ENCODE measurements at places on chromosomes 7 and 10.

- no peak for DNase-seq
These were observed 1.2 kb downstream of the CACUL1 start for GRCh38 chr10:118753331-118754228.

DNA sequence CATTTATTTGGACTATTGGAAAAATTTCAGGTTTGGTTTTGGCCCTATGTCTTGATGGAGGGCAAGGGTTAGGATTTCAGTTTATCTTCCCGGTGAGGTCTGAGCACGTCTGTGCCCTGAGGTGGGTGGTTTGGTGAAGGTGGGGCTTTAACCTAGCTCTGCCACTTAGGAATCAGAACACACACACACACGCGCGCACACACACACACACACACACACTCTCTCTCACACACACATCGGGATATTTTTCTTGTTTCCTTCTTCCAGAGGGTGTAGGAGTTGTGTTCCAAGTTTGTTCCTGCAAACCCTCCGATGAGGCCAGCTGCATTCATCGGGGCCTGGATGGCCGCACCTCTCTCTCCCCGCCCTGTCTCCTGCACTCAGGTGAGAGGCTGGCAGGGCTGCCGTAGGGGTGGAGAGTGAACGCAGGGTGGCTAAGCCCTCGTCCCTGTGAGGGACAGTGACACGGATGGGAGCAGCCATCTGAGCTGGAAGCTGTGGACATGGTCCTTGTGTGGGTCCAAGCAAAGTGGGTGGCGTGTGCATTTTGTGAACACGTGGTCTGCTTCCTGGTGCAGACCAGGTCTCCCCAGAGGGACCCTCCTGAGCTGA is 34.2 kb downstream of the CHST12 start:
- no peak for DNase-seq

DNA sequence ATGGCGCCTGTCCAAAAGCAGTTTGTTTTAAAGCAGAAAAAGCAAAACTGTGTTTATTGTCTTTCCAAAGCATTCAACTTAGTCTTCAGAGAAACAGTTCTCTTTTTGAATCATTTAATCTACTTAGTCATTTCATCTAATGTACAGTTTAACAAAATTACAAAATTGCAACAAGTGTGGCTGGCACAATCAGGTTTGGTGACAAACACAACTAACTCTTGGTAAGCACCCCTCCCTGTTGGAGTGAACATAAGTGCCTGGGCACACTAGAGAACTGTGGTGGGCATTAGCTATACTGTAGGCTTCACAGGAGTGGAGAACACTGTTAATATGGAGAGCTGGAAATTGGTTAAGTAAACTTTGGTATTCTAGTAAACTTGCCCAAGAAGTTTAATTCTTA is 6.9 kb downstream of the CREM start:
- DNase-seq, result no peak

GRCh38 chr10:84523526-84523925 is 195.1 kb downstream of the CCSER2 start:
- no peak for DNase-seq

DNA sequence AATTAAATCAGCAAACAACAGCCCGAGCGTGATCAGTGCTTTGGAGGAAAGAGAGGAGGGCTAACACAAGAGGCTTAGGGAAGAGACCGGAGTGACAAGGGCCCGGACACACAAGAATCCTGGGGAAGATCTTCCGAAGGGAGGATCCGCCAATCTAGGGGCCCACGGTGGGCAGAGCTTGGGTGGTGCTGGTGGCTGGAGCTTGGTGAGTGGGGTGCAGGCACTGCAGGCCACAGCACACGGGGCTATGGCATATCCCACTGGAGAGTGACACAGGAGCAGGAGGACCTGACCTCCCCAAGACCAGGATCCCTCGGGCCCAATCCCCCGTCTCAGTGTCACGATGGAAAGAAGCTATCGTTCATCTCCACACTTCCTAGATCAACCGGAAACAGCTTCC is 471.3 kb upstream of the FOXK1 start:
- no peak for DNase-seq

DNA sequence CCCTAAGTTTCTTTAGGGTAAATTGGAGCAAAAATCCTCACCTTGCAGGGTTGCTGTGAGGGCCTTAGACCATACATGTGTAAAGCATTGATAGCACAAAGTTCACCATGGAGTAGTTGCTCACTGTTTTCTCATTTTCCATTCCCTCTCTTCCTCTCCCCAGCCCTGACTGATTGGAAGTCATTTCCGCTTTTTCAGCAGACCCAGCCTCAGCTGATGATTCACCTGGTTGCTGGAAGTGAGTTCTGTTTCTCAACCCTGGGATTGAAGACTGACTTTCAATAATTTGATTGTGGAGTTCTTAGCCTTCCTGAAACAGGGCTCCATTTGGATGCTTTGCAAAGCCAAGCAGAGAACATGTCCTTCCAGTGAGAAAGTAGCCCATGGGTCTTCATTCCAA is 107.0 kb downstream of the PLXNA4 start:
- DNase-seq, result no peak

DNA sequence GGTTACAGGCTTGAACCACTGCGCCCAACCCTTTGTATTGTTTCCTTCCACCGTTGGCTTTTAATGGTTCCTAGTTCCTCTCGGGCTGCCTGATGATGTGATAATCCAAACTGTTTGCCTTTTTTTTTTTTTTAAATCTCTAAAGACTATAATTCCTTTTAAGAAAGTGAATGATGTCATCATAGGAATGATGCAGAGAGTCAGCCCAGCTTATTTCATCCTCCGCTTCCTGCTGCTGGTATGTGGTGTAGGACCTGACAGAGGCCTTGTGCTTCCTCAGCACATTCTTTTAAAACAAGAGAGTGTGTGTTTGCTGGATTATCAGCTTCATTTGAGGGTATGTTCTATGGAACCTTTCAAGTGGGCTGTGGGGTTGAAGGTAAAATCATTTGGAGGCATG is 241.4 kb downstream of the LRMDA start:
- no peak for DNase-seq

DNA sequence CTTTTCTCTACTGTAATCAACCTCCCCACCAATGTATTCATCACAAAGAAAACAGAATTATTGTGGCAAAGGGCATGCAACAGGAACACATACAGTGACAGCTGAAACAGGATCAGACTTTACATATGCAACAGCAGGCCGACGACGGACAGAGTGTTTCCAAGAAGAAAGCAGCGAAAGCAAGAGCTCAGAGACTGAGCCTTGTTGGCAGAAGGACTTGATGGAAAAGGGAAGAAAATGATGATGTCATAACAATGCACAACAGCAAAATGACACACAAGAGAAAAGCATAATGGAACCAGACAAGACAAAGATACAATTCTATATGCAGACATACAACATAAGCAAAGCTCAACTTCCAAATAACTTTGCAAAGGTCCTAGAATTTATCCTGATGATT is 106.5 kb downstream of the ARHGAP12 start:
- no peak for DNase-seq

- no peak for DNase-seq
These were observed 63.6 kb upstream of the BMPER start for GRCh38 chr7:33841705-33842129.

DNA sequence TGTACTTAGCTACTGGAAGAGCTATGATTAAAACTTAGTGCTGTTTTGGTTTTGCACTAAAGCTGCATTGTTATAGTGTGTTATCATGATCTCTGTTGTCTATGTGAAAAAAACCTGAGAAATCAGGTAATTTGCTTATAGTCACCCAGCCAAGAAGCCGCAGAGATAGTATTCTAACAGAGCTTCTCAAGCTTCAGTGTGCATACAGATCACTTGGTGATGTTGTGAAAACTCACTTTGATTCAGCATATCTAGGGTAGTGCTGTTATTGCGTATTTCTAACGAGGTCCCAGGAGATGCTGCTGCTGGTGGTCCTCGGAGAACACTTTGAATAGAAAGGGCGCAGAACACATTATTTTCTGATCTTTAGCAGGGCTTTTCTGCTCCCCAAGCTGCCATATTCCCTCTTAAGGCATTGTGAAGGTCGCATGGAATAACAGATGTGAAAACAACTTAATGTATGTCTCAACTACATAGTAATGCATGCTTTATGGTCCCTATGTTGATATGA is 68.4 kb upstream of the PDCD4 start:
- DNase-seq, result no peak
